ENCODE measurements at places on chromosomes 7 and 10. TPM values are rescaled to one million over a fixed set of nuclear protein-coding genes. Genes with fewer than 3 reads are reported as not detected.

TMEM176B gene
- 0.36 TPM for total RNA-seq

AIMP2 gene
- total RNA-seq: 61.8 TPM

OSBPL3 gene
- total RNA-seq: 46.6 TPM

BAMBI gene
- total RNA-seq: 0.13 TPM

- no peak overlapping the region for H3K27ac ChIP-seq
- no peaks in the 10 kb centered on the region for H3K36me3 ChIP-seq
- no peak for DNase-seq
- H3K4me1 ChIP-seq: no peaks in the 10 kb centered on the region
- H3K4me3 ChIP-seq: no peak overlapping the region
- no peaks in the 10 kb centered on the region for H3K27me3 ChIP-seq
Observed at GRCh38 chr7:82593780-82594179, 150.2 kb upstream of the CACNA2D1 start.

DNA sequence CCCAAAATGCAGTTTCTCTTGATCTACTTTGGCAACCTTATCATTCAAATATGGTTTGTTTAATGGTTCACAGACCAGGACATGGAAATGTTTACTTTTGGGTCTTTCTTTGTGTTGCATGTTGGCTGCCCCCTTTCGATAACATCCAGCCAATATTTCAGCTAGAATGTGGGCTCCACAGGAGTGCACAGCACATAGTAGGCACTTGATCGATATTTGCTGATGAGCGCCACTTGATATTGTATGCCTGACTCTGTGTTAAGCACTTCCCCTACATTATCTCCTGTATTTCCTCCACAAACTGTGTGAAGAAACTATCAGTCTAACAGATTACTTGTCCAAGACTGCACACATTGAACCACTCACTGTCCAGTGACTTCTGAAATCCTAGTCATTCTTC, 60.2 kb downstream of the SMURF1 start:
- no peaks in the 10 kb centered on the region for H3K36me3 ChIP-seq
- H3K27ac ChIP-seq: no peak overlapping the region
- H3K4me1 ChIP-seq: no peaks in the 10 kb centered on the region
- H3K27me3 ChIP-seq: no peaks in the 10 kb centered on the region
